D721Med (cell line): ENCODE measurements at places on chromosomes 3 and 15.

DNA sequence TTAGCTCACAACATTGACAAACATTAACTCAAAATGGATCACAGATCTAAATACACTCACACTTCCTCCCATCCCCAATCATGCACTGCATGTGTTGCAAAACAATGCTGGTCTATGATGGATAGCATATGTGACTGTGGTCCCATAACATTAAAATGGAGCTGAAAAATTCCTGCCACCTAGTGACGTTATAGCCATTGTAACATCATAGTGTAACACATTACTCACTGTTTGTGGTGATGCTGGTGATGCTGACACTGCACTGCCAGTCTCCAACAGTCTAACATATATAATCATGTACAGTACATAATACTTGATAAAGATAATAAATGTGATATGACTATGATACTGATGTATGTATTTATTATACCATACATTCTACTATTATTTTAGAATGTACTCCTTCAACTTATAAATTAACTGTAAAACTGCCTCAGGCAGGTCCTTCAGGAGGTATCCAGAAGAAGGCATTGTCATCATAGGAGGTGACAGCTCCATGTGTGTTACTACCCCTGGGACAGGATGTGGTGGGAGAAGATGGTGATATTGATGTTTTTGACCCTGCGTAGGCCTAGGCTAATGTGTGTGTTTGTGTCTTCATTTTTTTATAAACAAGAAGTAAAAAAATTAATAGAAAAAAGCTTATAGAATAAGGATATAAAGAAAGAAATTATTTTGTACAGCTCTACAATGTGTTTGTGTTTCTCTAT lies 41.3 kb downstream of the TXNRD3 start:
- DNase-seq = no peak

DNA sequence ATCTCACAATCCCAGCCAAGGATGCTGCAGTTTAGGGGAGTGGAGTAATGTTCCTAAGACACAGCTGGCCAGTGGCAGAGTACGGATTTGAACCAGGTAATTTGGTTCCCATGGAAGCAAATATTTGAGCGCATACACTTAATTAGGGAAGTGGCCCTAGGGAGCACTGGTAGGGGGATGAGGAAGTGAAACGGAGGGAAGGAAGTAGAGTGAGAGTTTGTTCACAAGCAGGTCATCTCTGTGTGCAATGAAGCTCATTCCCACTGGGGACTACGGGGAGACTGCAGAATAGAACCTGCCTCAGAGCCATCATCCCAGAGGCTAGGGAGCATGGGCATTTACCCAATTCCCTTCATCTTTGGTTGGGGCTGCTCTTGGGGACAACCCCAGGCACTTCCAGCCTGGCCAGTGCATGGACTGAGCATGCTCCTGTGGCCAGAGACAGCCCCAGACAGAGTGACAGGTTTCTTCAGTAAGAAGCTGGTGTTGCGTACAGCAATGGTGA lies 317.2 kb upstream of the PROK2 start:
- no peak for DNase-seq

DNA sequence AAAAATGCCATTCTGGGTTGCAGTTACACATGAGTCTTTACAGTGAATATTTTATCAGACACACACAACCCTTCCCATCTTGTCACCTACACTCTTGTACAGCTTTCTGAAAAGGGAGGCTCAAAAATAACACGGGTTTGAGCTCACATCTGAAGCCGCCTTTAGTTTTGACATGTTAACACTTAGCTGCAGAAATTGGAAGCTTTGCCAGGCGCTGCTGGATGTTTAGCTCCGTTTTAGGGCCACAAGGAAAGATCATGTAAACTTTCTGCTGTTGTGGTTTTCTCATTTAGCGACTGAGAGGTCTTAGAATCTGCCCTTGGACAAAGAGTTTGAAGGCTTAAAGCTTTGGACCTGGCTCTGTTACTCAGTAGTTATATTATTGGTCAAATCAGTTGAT lies 120.1 kb downstream of the OXNAD1 start:
- no peak for DNase-seq

GRCh38 chr3:133211449-133211848 lies 173.3 kb downstream of the TMEM108 start:
- no peak for DNase-seq
